Stimulated activated CD4-positive, alpha-beta T cell treated with anti-CD3 and anti-CD28 coated beads, Interleukin-2, amount 100 ng/mL, for 24 hours (primary cell): ENCODE measurements at places on chromosomes 3 and 15.

GRCh38 chr3:133388696-133389395 is 11.0 kb upstream of the BFSP2 start:
- no peak for DNase-seq

- DNase-seq, result no peak
Observed at GRCh38 chr15:96362011-96362754, 31.7 kb downstream of the NR2F2 start.

GRCh38 chr15:101449471-101450402 is 39.8 kb downstream of the PCSK6 start:
- no peak for DNase-seq

DNA sequence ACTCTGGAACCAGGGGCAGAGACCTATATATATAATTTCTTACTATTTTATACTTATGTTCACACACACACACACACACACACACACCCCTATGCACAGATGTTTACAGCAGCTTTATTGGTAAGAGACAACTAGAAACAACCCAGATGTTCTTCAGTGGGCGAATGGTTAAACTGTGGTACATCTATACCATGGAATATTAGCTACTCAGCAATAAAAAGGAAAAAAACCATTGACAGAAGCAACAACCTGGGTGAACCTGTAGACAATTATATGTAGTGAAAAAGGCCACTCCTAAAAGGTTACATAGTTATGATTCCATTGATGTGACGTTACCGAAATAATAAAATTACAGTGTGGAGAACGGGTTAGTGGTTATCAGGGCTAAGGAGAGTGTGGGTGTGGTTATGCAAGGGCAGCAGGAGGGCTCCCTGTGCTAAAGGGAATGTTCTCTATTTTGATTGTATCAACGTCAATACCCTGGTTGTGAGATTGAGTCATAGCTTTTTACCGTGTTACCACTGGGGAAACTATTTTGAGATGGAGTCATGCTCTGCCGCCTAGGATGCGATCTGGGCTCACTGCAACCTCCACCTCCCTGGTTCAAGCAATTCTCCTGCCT is 85.5 kb downstream of the FLNB start:
- DNase-seq, result no peak

- DNase-seq, result no peak
Observed at GRCh38 chr3:30667280-30667651, 60.9 kb downstream of the TGFBR2 start.

DNA sequence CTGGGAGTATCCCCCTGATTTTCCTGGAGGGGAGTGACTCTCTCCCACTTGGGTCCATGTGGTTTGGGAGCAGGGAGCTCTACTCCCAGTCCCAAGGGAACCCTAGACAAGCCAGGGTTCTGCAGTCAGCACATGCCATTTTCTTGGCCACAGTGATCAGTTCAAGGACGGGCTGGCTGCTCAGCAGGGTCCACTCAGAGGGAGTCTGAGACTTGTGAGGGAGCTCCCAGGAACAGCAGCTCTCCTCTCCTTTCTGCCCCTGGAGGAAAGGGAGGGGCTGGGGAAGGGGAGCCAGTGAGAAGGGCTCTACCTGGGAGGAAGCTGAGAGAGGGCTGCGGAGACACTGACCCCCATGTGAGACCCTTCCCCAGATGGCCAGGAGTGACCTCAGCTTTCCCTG is 29.1 kb upstream of the LMCD1 start:
- DNase-seq, result no peak

DNA sequence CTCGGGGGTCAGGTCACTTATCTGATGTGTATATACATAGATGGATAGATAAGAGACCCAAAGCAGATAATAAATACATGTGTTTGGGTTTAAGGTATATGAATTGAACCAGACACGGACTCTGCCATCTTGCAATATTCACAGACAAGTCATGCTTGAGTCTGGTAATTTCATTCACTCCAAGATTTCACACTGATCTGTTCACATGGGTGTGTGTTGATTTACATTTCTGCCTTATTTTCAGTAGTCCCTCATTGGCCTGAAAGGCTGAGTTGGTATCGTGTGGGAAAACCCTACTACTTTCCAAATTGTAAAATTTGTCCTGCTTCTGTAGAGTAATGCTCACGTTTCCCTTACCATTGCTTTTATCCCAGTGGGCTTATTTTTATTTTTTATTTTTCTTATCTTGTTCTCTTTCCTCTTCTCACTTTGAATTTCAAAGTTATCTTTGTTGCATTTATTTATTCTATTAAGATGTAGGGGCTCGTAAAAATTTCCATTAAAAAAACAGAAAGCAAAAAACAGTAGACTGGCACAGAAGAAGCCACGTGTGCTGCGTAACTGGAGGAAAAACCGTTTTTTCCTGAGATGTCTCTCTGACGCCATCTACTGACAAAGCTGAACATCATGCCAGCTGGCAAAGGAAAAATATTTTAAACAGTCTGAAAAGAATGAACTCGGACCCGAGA is 10.8 kb upstream of the MFSD1 start:
- peak; percentile 23 for DNase-seq

- no peak for DNase-seq
Observed at GRCh38 chr3:193040836-193041672, 123.4 kb upstream of the MB21D2 start.

DNA sequence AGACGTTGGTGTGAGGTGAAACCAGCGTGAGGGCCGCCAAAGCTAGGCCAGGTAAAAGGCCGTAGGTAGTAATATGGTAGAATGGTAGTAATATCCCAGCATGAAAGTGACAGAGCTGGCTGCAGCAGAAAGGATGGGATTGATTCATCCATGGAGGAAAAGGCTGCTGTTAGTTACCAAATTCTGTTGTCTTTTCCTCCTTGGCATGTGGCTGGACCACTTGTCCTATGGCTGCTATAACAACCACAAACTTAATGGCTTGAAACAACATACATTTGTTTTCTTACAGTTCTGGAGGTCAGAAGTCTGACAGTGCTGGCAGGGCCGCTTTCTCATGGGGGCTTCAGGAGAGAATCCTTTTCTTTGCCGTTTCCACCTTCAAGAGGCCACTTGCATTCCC is 47.8 kb upstream of the CHST2 start:
- no peak for DNase-seq

- DNase-seq, result no peak
Observed at GRCh38 chr3:50374363-50375257, 15.3 kb upstream of the TMEM115 start.

GRCh38 chr3:101879623-101880284 is 30.4 kb downstream of the NFKBIZ start:
- no peak for DNase-seq

DNA sequence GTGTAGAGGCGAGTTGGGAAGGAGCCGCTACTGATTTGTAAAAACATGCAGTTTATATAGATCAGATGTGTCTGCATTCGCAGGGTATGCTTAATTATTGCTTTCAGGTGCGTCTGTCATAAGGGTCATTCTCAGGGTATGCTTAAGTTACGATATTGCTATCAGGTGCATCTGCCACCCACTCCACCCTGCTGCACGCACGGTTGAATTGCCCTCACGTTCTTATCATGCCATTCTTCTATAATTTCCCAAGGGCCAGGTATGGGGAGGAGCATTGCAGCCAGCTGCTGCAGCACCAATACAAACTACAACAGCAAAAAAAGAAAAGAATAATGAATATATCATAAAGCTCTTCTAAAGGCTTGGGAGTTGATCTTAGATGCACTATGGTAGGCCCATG is 230.0 kb downstream of the KBTBD8 start:
- no peak for DNase-seq

DNA sequence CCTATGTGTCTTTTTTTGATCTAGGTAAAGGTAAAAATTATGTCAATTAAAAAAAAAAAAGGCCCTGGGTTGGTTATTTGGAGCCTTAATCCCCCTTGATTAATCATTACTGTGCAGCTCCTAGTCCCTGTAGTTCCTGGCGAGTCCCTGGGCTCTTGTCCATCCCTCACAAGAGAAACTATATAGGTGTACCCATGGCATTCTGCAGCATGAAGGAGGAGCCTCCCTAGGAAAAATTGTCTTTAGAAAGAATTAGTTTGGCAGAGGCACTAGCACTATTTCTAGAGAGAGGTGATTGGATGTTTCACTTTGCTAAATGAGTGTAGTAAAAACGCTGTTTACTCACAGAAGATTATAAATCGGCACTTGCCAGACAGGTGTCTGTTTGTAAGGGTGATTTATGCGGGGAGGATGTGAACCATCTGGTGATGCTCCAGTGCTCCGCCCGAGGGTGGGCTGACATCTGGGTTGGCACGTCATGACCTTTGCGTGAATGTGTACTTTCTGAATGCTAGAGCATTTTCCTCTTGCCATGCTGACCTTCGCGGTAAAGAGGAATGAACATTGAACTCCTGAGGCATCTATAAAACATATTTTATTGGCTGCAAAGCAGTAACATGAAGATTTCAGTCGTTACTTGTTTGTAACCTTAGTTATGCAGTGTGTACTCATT is 12.6 kb downstream of the PLCL2 start:
- no peak for DNase-seq

GRCh38 chr3:73060302-73060723 is 1.1 kb upstream of the EBLN2 start:
- no peak for DNase-seq

DNA sequence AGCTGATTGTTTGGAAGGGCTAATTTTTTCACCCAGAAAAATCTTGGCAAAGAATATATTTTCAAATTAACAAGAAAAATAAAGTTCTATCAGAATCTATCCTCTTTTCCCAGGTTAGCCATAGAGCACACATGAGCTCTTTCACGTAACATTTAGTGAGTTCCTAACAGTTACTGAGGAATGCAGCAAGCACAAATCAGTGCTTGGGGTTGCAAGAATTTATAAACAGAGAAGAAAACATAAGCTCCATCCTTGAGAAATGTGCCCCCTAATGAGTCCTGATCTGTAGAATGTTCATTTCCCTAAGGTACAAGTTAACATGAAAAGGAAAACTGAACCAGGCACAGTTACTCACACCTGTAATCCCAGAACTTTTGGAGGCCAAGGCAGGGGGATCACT is 13.9 kb downstream of the EOGT start:
- DNase-seq, result no peak

DNA sequence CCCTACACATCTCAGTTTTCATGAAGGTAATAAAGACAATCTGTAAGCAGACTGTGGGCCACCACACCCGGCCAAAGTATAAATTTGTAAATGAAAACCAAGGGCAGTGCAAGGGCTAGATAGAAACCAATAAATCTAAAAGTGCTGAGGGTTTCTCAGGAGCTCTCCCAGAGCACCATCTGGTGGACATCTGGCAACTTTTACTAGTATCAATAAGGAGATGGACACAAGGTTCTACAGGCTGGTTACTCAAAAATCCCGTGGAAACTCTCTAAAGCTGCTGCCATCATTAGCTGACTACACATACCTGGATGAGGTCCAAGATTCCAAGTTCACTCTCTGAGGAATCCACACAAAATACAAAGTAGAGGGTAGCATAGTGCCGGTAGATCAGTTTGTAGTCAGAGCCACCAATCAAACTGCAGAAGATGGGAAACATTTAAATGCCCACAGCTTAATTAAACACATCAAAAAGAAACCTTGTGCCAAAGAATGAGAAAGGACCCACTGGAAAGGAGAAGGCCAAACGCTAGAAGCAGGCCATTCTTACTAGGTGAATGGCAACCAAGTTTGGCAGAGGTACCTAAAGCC is 5.5 kb downstream of the AP3S2 start:
- no peak for DNase-seq

DNA sequence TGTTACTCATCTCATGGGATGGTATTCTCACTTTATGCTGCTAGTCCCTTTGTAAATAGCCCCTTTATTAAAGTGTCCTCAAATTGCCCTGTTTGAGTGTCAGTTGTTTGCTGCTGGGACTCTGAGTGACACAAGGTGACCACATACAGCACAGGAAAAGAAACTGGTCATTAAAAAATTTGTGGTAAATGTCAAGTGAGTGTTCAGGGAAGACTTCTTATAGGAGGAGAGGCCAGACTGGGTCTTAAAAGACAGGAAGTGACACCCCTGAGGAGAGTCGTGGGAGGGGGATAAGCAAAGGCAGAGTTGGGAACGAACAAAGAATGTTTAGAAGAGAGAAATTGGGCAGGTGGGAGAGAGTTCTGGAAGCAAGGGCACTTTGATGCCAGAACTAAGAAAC is 35.2 kb downstream of the CCR3 start:
- DNase-seq, result no peak

DNA sequence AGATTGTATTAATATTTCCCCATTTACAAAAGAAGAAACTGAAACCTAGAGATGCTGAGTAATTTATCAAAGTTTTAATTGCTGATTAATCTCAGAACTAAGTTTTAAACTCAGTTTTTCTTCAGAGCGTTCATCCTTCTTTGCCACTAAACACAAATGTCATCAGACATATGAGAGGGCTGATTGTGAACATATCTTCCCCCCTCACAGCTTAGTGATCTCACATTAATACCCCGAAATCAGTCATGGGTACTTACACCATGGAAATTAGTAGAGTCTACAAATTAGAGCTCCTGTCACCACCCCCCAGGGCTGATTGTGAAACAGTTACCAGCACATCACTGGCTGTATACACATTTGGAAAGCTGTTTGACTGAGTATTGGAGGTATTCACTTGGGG is 189.3 kb upstream of the SGO1 start:
- DNase-seq, result no peak

- peak; percentile 48 for DNase-seq
Observed at GRCh38 chr3:124834723-124835718, 52.1 kb downstream of the ITGB5 start.

DNA sequence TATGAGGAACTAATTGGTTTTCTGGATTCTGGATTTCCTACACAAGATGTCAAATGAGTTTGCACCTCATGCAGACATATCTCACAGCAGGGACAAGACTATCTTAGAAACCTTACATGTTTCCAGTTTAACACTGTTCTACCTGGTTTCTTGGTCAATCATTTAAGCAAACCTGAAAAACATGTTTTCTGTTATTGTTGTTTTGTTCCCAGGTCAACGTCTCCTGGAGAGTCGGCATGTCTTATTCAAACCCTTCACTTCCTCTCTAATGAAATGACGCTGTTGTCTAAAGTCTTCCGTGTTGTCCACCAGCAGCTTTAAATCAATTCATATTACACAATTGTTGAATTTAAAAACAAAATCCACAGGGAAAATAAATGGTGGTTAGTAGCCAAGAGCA is 150.9 kb downstream of the CNTN3 start:
- DNase-seq, result no peak
